ENCODE measurements at places on chromosomes 13 and 19.

DNA sequence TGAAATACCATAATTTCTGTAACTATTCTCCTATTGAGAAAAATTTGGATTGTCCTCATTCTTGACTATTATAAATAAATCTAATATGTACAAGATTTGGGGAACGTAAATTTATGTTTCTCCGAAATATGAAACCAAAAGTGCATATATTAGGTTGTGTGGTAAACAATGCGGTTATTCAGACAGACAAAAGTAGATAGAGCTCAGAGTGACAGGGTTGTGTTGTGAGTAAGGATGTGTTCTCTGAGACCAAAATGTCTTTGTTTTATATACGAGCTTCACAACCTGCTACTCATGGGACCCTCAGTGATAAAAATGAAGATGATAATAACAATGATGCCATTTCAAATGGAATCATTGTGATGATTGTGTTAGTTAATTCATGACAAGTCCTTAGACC is 796.3 kb upstream of the SLC10A2 start:
- no peak for DNase-seq

GRCh38 chr19:40078377-40078776 is 12.4 kb downstream of the ZNF780A start:
- DNase-seq = no peak

GRCh38 chr19:19134687-19135158 is 3.6 kb downstream of the TMEM161A start:
- DNase-seq = peak; percentile 45

- no peak for DNase-seq
These were observed 41.8 kb downstream of the IRS2 start for GRCh38 chr13:109744512-109745051.

GRCh38 chr19:55058781-55059610 is 4.0 kb downstream of the RDH13 start:
- DNase-seq = no peak

DNA sequence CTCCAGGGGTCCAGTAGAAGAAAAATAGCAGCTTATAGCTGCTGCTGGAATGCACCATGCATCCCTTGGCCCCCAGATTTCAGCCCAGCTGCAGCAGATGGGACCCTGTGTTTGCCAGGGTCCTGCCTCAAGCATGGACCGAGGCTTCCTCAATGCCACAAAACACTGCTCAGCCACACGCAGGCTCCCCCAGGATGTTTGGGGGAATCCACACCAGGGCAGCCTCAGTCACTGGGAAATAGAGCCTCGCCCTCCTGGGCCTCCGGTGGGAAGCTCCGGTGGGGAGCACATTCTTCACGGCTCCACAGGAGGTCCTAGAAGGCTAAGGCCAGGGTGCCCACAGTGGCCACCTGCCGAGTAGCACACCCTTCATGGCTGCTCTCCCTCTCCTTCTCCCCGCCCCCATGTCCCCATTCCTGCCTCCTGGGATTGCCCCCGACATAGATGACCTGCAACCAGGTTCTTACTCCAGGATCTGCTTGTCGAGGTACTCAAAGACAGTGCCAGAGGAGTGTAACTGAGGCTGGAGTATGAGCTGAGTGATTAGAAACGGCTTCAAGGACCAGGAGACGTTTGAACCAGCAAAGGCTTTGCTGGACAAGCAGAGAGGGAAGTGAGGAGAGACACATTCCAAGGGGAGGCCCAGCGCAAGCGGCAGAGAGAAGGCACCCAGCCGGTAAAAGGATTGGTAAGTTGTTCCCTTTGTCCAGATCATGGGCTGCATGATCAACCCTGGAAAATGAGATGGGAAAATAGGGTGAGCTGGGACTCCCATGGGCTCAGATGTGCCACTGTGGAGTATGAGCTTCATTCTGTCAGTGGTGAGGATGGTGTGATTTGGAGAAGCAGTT is 110.7 kb upstream of the UQCRFS1 start:
- no peak for DNase-seq

DNA sequence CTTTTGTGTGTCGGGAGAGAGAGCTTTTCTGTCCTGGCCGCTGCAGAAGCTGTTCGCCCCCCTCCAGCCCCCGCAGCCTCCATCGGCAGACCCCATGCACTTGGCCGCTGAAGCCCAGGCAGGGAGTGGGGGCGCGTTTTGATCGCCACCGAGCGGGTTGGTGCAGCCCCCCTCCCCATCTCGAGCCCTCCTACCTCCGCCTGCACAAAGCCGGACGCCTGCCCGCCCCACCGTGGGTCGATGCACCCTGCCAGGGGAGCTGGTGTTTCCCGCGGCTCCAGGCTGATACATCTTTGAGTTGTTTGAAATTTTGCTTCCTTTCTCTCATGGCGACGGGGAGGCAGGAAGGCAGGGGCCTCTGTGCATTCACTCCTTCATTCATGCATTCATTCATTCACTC is 16.4 kb upstream of the ONECUT3 start:
- DNase-seq = no peak
